ENCODE measurements at places on chromosomes 6 and 20. TPM values are rescaled to one million over a fixed set of nuclear protein-coding genes. Genes with fewer than 3 reads are reported as not detected.

GRCh38 chr6:35970181-35970580, 49.3 kb upstream of the SRPK1 start:
- DNase-seq = no peak

PFDN6 gene
- 10.2 TPM for total RNA-seq

EDEM2 gene
- total RNA-seq = 24.6 TPM

SEMG1 gene
- not detected for total RNA-seq

PCSK2 gene
- total RNA-seq = 3.3 TPM

DNA sequence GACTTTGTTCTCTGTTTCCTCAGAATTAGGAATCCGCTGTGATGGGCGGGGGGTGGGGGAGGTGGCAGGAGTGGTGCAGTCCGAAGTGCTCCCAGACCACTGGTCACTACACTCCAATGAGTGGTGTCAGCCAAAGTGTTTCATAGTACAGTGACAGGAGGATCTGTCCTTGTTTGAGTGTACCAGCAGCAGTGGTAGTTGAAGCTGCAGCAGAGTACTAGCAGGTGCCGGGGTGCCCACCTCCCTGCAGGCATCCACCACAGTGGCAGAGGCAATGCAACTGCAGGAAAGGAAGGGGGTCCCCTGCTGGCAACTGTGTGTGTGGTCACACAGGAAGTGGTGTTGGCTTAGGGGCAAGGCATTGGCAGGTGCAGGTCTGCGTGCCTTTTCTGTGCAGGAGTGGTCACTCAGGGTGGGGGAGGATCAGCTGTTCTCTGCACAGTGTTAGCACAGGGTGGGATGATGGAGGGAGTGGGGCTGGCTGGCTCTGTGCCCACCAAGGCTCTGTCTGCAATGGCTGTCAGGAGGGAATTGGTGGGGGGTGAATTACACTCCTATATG, 9.7 kb downstream of the HLA-DOB start:
- DNase-seq = no peak

GRCh38 chr20:39676241-39676640, 714.1 kb downstream of the DHX35 start:
- DNase-seq = no peak

- DNase-seq = no peak
Observed at GRCh38 chr6:84521511-84521910, 242.9 kb downstream of the TBX18 start.

DNA sequence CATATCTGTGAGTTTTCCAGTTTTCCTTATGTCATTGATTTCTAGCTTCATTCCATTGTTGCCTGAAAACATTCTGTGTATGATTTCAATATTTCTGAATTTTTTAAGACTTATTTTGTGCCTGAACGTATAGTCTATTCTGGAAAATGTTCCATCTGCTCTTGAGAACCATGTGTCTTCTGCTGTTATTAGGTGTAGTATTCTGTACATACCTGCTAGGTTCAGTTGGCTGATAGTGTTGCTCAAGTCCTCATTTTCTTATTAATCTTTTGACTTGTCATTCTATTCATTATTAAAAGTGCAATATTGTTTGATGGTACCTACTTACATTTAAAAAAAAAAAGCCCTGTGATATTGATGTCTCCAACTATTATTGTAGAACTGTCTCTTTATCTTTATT, 869.8 kb upstream of the MAN1A1 start:
- DNase-seq = no peak

GRCh38 chr20:44810061-44810390, 320 bp downstream of the RIMS4 start:
- no peak for DNase-seq

DNA sequence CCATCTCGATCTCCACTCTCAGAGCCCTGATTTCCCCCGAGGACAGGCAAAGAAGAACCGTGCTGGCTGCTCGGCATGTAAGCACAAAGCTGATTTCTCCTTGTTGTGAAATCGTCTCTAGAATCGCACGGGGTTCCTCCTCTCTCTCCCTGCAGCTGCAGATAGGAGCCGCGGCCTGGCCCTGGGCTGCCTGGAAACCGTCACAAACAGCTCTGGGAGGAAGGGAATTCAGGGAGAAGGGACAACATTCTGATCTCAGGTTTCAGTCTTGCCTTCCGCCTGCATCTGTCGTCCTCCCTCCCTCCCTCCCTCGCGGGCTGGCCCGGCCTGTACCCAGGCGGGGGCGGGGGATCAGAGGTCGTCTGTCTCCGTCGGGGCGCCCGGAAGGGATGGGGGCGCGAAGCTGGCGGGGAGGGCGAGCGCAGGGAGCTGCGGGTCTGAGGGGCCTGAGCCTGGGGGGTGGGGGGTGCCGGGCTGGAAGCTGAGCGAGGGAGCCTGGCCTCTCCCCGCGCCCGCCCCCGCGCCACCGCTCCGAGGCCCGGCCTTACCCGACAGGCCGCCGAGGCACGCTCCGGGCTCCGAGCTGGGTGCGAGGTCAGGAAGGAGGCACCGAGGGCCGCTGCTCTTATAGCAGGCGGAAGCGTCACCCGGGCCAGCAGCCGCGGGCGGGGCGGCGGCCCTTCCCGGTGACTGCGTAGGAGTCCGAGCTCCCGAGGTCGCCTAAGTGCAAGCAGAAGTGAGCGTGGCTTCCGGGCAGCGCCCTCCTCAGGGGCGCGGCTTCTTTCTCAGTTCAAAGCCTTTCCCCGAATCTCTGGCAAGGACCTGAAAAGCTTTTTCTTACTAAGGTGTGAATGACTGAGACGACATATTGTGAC, at the start of gene SERPINB1:
Gene SERPINB1, minus strand, starts transcription at position 600 of the 875 bp plus-strand sequence. CDS start 1,277 bp downstream, outside the sequence.
- peak; percentile 92 for DNase-seq

DNA sequence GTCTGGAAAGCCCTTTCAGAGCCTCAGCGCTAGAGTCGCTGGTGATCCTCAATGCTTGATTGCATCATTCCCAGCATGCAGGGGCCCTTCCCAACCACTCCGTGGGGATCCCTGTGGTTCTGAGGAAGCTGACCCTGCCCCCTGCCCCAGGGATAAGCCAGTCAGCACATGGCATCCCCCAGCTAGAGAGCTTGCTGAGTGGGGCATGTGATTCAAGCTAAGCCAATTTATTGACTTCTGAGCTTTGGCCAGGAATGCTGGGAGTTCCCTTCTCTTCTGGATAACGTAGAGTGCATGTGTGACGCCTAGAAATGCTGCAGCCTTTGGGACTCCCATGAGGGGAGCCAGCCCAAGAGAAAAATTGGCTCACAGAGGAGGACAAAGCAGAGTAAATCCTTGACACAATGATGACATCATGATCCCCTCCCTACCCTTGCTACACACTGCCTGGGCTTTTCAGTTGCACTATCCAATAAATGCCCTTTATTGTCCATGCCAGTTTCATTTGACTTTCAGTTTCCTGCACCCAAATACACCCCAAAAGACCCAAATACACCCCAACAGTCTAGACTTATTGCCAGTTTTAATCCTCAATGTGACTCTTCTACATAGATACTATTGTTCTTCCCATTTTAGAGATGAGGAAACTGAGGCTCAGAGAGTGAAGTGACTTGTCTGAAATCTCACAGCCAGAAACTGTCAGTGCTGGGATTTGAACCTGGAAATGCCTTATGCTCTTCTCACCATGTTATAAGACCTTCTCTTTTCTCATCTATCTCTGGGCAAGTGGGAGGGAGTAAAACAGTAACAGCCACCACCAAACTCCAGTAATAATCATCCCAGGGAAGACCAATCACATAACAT, 34.3 kb downstream of the KCNB1 start:
- DNase-seq = peak; percentile 26

DNA sequence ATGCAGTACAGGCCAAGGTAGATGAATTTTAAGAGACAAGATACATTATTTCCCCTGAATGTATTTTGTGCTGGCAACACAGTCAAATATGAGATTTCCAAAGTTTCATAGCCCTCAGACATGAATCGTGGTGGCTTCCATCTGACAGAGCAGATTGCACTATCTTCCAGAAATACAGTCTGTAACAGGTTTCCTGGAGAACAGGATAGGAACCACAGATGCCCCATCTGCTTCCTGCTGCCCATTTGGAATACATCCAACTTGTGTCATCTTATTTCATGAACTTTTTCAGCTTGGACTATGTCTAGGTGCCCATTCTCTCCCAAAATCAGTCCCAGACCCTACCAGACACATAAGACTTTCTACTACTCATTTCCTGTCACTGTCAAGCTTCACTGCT, 426.0 kb downstream of the KIF16B start:
- DNase-seq = no peak

DNA sequence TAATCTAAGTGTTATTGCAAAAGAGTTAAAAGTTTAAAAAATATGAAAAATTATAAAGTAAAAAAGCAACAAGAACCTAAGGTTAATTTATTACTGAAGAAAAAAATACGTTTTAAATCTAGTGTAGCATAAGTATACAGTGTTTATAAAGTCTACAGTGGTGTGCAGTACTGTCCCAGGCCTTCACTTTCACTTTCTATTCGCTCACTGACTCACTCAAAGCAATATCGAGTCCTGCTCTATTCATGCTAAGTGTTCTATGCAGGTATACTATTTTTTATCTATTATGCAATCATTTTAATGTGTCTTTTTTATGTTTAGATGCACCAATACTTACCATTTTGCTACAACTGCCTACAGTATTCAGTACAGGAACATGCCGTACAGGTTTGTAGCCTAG, 113.0 kb downstream of the MANEA start:
- no peak for DNase-seq

GRCh38 chr6:40713002-40713719, 126.0 kb upstream of the LRFN2 start:
- DNase-seq = no peak

TNFRSF21 gene
- 26.0 TPM for total RNA-seq

- DNase-seq = no peak
Observed at GRCh38 chr6:44737341-44737740, 349.8 kb downstream of the CDC5L start.

POPDC3 gene
- not detected for total RNA-seq

DNA sequence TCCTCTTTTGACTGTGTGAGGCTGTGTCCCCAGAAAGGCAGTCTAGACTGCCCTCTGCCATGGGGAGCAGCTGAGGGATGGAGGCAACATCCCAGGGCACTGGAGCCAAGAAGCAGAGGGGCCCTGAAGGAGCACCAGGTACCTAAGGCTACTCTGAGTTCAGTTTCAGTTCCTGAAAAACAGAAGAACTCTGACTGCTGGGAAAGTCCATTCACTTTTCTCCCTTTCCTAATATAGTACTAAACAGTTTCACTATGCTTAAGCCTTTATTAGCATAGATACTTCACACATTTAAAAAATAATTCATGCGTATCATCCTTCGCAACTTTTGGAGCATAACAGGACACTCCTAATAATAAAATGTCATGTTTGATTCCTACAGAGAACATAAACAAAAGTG, 130.0 kb downstream of the FOXC1 start:
- DNase-seq = no peak

TNXB gene
- 24.9 TPM for total RNA-seq

DNA sequence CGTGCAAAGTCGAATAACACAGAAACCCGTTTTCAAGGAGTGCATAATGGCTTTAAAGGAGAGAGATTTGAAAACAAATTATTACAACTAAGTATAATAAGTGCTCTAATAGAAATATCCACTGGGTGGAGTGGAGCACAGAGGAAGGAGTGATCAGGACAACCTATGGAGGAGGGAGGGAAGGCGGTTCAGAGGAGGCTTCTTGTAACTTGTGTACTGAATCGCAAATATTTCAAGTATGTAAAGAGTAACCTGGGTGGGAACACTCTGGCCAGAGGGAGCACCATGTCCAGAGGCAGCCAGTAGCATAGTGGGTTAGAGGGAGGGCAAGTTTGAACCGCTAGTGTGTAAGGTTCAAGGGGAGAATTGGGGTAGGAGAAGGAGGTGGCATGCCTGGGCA, 21.6 kb upstream of the TNFAIP3 start:
- DNase-seq = no peak

GRCh38 chr6:137973201-137973600, 106.1 kb downstream of the TNFAIP3 start:
- no peak for DNase-seq

GRCh38 chr20:32570401-32571190, 14.5 kb downstream of the NOL4L start:
- DNase-seq = no peak

SRMS gene
- not detected for total RNA-seq

DNA sequence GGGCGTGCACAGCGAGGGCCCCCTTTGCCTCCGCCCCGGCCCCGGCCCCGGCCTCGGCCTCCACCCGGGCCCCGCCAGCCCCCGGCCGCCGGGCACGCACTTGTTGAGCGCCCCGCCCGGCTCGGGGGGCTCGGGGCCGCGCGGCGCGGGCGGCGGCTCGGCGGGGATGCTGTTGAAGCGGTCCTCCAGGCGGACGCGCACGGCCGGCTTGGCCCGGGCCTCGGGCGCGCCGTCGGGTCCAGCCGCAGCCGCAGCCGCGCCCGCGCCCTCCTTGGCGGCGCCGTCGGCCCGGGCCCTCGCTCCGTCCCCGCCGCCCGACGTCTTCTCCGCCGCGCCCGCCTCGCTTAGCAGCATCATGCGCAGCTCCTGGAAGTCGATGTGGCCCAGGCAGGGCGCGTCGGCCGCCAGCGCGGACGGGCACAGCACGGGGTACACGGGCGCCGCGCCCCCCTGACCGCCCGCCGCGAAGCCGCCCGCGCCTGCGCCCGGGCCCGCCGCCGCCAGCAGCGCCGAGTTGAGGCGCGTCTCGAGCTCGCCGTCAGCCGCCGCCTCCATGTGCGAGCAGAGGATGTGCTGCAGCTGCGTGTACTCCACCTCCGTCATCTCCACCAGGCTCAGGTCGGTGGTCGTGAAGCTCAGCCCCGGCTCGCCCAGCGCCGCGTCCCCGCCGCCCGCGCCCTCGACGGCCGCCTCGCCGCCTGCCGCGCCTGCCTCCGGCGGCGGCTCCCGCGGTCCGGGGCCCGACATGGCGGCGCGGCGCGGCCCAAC, 514 bp downstream of the TCFL5 start:
- no peak for DNase-seq

DEFB124 gene
- total RNA-seq = not detected

DNA sequence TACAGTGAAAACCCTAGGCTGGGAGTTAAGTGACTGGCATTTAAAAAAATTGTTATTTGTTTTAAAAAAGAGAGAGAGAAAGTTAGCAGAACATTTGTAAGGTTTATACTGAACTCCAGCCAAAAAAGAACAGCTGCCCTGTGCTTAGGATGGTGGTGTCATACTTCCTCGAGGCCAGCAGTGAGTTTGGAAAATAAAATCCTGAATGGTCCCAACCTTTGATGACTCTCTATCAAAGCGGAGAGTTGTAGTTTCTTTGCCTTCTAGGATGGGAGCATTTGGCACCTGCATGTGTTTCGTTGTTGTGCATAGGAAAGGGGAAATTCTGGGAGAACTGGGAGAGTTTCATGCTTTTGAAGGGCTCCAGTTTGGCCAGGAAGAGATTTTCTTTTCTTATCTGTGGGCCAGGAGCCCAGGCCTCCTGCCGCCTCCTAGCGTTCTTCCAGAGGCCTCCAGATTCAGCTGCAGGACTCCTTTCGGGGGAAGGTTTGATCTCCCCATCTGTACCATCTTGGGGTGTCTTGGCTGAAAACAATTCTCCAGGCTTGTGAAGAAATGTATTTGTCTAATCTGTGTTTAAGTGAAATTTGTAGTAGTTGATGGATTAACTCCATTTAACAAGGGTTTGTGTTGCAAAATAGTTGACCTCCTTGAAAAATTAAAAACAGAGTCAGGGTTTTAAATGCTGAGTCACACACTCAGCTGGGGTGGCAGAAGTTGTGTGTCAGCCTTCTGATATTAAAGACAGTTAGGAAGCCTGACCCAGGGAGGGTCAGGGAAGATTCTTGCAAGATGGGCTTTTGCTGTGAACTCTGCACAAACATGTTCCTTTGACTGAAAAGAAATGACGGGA, 63.4 kb downstream of the TXNDC5 start:
- DNase-seq = no peak

All from body of pancreas (tissue), 4 donors.